ENCODE measurements at places on chromosomes 4 and X. TPM values are rescaled to one million over a fixed set of nuclear protein-coding genes. Genes with fewer than 3 reads are reported as not detected.

PFKFB1 gene
- 0.51 TPM for polyA plus RNA-seq

PRSS12 gene
- polyA plus RNA-seq, result 2.4 TPM

JAKMIP1 gene
- polyA plus RNA-seq, result 19.5 TPM

FDCSP gene
- not detected for polyA plus RNA-seq

RASGEF1B gene
- 21.5 TPM for polyA plus RNA-seq

INTU gene
- 14.0 TPM for polyA plus RNA-seq

TMPRSS11B gene
- polyA plus RNA-seq, result not detected

RBM47 gene
- polyA plus RNA-seq, result 2.4 TPM

BTC gene
- not detected for polyA plus RNA-seq

TEX11 gene
- not detected for polyA plus RNA-seq

ATP1B4 gene
- not detected for polyA plus RNA-seq

C4orf50 gene
- 1.6 TPM for polyA plus RNA-seq

TKTL2 gene
- 0.42 TPM for polyA plus RNA-seq

GYG2 gene
- 6.3 TPM for polyA plus RNA-seq

SPON2 gene
- 0.57 TPM for polyA plus RNA-seq

NLRP2B gene
- polyA plus RNA-seq, result not detected

LAS1L gene
- polyA plus RNA-seq, result 43.4 TPM

LEF1 gene
- polyA plus RNA-seq, result 0.78 TPM

VCX2 gene
- polyA plus RNA-seq, result not detected

REPS2 gene
- polyA plus RNA-seq, result 15.1 TPM

SSX1 gene
- not detected for polyA plus RNA-seq

CXorf49 gene
- polyA plus RNA-seq, result not detected

PPP1R2C gene
- polyA plus RNA-seq, result not detected

RADX gene
- polyA plus RNA-seq, result 67.5 TPM

SEPTIN6 gene
- polyA plus RNA-seq, result 153 TPM

UGT8 gene
- polyA plus RNA-seq, result 0.42 TPM

SLITRK4 gene
- 4.5 TPM for polyA plus RNA-seq

MFAP3L gene
- polyA plus RNA-seq, result 1.8 TPM

NRK gene
- polyA plus RNA-seq, result 0.12 TPM

CCDC110 gene
- not detected for polyA plus RNA-seq

All from neural cell (in vitro differentiated cells).